ENCODE measurements at places on chromosomes 1 and 21.

GRCh38 chr1:112033439-112034120 lies 44.1 kb upstream of the KCND3 start:
- DNase-seq, result no peak

DNA sequence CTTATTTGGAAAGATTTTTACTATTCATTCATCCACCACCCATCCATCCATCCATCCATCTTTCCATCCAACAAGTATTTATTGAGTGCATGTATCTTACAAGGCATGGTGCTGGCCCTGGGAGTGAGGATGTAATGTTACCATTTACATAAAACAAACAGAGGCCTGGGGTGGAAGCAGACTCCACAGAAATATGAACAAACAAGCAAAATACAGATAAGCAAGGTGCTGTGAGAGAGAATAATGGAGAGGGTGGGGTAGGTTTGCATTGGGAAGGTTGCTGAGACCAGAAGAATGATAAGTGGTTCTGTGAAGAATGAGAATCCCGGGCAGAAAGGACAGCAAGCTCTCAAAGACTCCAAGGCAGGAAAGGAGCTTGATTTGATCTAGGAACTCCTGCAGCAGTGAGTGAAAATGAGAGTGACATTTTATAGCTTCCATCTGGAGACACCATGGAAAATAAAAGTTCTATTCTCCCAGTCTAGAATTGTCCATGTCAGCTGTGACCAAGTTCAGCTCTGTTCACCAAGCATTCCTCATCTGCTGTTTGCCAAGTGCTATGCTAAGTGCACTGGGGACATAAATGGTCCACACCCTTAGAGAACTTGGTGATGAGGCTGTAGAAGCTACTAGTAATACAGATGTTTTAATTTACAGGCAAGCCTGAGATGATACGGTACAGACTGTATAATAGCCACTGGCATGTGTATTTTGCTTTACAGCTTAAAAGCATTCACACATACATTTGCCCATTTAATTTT lies 75.3 kb downstream of the PEX14 start:
- DNase-seq, result no peak

DNA sequence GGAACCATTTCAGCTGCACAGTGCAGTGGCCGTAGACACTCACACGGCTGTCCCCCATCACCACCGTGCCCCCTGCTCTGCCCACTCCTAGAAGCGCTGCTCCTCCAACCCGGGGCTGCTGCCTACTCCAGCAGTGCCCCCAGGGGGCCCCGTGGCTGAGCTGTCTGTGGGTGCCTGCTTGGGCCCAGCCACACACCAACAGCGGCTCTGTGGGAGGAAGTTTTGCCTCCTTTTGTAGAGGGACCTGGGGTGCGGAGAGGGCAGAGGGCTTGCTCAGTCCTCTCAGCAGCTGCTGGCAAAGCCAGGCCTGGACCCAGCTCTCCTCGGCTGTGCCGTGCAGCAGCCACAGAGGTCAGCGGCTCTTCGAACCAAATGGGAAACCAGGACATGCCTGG lies 11.4 kb upstream of the LRRC3 start:
- DNase-seq, result no peak

DNA sequence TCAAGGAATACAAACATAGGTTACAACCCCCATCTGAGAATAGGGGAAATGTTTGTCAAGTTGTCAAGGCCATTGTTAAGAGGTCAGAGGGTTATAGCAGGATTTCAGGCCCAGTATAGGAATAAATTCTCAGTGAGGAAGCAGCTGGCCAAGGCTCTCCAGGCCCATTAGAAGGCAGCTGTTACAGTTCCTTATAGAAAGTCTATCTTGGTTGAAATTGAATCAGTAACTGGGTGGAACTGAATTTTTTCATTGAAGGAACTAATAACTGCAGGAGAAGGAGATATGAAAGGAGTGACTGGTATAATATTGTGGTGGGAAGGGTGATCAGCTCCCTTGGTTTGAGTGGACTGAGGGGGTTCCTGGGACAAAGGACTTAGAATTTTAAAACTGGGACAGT lies 134.1 kb downstream of the CYYR1 start:
- no peak for DNase-seq

- no peak for DNase-seq
Observed at GRCh38 chr1:36425791-36426190, 24.5 kb downstream of the OSCP1 start.

DNA sequence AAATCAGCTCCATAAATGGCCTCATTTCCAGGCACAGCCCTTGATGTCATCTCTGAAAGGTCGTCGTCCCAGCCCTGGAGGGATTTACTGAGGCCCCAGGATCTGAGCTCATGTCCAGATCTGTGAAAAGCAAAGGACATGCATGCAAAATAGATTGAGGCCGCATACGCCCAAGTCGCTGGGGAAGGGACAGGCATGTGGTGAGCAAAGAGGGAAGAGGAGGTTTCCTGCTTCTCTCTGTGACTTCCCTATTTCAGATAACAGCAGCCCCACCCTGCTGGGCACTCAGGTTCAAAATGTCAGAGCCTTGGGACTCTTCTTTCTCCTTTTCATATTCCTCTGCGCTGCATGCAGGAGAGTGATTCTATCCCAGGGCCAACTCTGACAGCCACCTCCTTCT lies 197.2 kb downstream of the ADSS2 start:
- DNase-seq, result no peak

- no peak for DNase-seq
Observed at GRCh38 chr1:79059341-79059740, 52.8 kb upstream of the ADGRL4 start.

DNA sequence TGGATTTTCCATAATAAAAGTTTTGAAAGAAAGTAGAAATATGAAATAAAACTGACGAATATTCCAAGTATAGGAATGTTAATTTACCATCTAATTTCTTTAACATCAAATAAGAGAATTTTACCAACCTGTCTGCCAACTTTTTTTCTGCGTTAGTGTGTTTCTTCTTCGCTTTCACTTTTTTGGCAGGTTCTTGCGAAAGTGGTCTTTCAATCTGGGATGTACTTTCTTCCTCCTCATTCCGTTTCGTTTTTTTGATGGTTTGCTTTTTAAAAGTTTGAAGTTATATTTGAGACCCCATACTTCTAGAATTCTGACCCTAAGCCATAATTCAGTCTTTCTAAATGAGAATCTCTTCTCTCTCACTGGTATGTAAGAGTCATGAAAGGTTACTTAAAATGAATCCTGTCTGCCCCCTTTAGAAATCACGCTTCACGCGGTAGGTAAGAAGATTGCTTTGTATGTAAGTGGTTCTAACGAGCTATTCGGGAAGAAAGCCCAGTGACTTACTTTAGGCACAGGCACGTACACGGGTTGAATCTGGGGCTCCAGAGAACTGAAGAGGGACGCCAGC lies 580 bp downstream of the RBM34 start:
- no peak for DNase-seq

DNA sequence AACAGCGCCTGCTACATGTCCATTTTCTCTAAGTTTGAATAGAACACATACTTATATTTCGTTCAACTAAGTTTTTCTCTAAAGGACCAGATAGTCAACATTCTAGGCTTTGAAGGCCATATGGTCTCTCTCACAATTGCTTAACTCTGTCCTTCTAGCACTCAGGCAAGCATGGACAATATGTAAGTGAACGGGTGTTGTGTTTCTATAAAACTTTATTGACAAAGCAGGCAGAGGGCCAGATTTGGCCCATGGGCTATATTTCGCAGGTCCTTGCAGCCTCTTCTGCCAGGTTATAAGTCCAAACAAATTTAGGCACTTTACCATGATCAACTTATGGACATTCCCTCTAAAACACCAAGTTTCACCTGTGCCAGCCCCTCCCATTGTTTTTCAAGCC lies 21.1 kb downstream of the KLHDC7A start:
- no peak for DNase-seq

GRCh38 chr1:167663002-167663772 lies 33.2 kb downstream of the RCSD1 start:
- no peak for DNase-seq

DNA sequence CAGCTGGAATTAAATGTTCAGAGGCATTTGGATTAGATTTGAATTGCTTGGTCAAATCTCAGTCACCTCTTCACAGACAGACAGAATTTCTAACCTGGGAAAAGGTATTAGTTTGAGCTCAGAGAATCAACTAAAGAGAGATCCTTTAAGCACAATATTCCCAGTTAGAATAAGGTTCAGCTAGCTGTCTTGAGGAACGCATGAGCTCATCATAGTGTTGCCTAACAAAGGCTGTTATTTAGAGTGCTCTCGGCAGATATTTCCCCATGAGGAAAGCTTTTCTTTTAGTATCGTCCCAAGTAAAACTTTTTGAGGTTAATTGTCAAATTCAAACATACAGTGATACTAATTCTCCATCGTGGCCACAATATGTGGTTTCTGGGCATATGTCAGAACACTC lies 269.9 kb downstream of the HLX start:
- no peak for DNase-seq

DNA sequence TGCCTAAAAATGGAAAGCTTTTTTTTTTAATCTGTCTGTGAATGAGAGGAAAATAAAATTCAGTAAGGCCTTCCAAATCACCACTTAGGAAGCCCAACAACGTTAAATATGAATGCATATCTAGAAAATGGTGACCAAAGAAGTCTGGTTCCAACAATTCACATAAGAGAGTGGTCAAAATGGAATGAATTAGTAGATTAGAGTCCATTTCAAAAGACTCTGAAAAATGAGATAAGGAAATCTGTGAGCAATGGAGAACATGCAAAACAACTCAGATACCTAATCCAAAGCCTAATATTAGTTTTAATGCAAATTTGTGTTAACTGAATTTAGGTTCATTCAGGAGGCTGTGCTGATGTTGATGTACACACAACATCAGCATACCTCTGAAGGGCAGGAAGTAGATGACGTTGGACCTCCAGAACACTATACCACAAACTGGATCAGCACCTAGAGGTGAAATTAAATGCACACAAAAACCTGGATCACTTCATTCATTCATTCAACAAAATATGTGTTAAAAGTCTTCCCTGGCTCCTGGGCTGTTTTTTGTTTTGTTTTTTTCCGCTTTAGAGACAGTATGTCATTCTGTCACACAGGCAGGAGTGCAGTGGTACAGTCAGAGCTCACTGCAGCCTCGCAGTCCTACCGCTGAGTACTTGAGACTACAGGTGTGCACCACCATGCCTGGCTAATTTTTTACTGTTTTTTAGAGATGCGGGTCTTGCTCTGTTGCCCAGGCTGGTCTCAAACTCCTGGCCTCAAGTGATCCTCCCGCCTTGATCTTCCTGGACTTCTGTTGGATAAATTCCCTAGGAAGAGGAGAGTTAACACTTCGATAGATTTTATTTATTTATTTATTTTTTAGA lies 4.9 kb upstream of the BRWD1 start:
- no peak for DNase-seq

GRCh38 chr1:233189526-233189925 lies 106.0 kb downstream of the PCNX2 start:
- DNase-seq, result no peak

GRCh38 chr1:220789532-220790147 lies 2.9 kb downstream of the MTARC1 start:
- no peak for DNase-seq

DNA sequence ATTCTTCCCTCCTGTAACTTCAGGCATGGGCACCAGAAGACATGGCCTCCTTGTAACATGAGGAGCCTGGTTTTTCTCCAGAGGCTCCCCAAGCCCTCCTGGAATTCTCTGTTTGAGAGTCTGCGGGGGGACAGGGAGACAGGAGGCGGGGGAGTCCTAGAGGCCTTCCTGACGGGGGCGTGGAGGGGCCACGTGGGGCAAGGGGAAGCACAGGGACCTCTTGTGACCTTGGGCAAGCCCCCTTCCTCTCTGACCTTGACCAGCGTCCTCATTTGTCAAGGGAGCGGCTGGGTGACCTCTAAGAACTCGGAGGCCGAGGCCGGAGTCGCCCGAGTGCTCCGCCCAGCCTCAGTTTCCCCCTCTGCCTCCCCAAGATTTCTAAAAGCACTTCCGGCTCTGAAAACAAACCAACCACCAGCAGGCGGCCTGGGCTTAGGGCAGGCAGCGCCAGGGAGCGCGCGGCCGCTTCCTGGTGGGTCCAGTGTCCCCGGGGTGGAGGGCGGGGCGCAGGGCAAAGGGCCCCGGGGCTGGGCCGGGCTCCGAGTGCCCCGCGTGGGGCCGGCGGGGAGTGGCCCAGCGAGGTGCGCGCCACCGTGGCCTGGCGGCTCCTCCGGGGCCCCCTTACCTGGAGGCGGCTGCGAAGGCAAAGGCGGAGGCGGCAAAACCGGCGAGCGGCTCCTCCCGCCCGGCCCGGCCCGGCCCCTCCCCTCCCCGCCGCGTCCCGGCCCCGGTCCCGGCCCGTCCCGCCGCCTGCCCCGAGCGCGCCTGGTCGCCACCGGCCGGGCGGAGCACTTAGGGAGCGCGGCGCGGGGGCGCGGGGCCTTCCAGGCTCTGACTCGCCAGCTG lies at the start of gene TMCO4:
TMCO4 (minus strand) TSS at position 687 of the 846 bp plus-strand sequence. CDS start 19,158 bp downstream, outside the sequence.
- peak; percentile 40 for DNase-seq
